ENCODE measurements at places on chromosomes 7 and 10. TPM values are rescaled to one million over a fixed set of nuclear protein-coding genes. Genes with fewer than 3 reads are reported as not detected.

- DNase-seq = no peak
Observed at GRCh38 chr10:106897719-106898118, 266.8 kb downstream of the SORCS1 start.

- no peak for DNase-seq
Observed at GRCh38 chr7:76304888-76305375, 2.5 kb downstream of the HSPB1 start.

- DNase-seq = no peak
Observed at GRCh38 chr10:51129946-51130544, 55.8 kb downstream of the PRKG1 start.

DNA sequence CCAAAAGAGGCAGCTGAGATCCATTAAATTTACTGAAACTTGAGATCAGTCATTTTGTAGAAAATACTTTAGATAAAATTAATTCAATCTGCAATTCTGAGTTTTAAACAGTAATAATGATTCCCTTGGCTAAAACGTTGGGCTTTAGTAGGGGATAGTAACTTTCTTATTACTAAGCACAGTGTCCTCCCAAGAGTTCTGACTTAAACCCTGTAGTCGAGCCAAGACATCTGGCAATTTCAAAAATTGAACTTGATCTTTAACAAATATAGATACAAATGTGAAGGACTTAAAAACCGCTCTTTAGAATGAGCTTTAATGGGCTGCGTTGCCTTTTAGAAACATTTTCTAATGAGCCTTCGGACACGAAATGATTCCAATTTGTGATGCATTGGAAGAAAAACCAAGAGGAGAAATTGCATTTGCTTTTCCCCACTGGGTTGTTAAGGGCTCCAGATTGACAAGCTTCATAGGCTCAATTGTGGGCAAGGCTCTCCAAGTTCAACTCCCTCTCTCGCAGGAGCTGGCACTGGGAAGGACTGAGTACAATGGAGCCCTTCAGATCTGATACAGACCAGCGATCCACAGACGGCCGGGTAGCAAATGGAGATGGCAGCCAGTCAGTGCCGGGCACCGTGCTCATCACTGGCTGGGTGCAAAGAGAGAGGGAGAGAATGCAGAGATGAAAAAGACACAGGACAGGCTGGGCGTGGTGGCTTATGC, 921.3 kb upstream of the AUTS2 start:
- no peak for DNase-seq

DNA sequence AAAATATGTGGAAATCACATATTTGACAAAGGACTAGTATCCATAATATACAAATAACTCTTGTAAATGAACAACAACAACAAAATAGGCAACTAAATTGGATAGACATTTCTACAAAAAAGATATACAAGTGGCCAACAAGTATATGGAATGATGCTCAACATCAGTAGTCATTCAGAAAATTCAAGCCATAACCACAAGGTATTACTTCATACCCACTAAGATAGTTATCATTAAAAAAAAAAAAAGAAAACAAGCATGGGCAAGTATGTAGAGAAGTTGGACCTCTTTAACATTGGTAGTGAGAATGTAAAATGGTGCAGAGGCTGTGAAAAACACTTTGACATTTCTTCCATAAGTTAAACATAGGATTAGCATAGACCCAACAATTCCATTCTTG, 80.8 kb downstream of the CYP26A1 start:
- DNase-seq = no peak

DNA sequence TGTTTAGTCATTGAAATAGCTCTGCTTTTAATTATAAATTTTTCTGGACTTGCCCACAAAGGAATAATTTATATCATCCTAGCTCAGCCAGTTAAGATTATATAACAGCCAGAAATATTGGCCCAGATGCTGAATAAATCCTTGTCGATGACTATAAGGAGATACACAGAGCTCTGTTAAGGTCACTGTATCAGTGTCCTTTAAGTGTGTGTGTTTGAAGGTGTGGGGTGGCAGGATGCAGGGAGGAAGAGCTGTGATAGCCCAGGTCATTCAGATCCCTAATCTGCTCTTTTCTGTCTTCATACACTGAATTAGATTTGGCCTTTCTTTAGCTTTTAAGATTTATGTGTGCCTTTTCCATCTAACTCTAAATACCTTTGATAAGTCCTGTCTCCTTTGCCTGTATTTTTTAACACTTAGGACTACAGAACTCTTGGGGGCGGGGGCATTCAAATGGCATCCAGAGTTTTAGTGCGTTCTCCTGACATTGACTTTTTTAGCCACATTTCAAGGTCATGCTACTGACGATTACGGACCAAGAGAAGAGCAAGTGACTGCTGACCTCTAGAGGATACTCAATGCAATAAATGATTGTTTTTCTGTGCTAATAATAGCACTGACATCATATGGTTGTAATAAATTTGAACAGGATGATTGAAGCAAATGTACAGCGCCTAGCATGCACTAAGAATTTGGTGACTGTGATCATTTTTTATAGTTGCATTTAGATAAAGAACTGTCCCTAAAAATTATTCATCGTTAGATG, 172.3 kb downstream of the CACNB2 start:
- DNase-seq = no peak

GRCh38 chr10:23975431-23975830, 233.5 kb upstream of the KIAA1217 start:
- DNase-seq = no peak

- no peak for DNase-seq
Observed at GRCh38 chr10:108862676-108863350, 1060.5 kb downstream of the XPNPEP1 start.

DNA sequence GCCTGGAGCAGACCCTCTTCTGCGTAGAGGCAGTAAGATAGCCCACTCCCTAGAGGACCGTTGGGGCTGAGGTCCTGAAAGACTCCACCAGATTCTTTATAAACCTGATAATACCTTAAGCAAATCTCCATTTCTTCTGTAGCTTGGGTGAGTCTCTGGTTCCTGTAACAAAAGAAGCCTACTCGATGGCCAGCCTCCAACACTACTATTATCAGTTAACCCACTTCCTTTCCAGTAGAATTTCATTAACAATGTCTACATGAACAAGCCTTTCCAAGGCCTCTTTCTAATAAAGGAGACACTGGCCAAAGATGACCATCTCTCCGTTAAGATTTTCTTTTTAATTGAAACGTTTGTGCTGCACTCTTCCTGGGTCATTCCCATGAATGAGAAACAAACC, 201.7 kb upstream of the KCTD7 start:
- no peak for DNase-seq

DNA sequence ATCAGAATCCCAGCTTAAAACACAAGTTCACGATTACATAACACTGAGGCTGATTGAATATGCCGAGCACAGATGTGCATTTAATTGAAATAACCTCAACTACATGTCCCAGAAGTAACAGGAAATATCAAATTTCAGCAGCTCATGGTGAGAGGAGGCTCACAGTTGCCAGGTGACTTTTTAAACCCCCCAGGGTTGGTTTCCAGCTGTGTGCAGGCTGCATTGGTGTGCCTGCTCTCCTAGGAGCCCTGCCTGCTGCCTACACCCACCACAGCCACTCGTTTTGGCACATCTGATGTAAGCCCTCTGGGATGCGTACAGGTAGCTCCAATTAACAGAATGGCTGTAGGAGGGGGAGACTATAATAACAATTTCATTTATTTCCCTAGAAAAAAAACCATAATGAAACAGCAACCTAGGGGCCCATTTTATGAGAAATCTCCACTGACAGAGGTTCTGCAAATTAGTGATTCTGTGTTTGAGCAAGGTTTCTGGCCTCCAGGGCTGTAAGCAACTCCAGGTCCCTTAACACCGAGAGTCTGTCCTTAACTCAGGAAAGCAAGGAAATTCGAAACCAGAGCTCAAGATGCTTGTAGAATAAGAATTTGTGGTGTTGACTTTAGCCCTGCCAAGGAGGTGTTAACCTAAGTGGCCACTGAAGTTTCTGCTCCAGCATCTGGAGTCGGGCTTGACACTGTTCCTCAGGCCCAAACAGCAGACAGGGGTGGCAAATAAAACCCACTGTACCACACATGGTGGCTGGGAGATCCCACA, 161.9 kb downstream of the BMPER start:
- DNase-seq = no peak

GRCh38 chr7:133376514-133376913, 123.6 kb downstream of the EXOC4 start:
- no peak for DNase-seq

- DNase-seq = no peak
Observed at GRCh38 chr7:21722371-21722770, 179.5 kb downstream of the DNAH11 start.

GRCh38 chr10:47261121-47261520, 38.9 kb upstream of the GDF10 start:
- peak; percentile 62 for DNase-seq

- no peak for DNase-seq
Observed at GRCh38 chr10:119466655-119467054, 75.9 kb downstream of the RGS10 start.

- no peak for DNase-seq
Observed at GRCh38 chr10:97905276-97905675, 55.6 kb downstream of the GOLGA7B start.

GRCh38 chr10:73083221-73083620, 13.4 kb downstream of the P4HA1 start:
- no peak for DNase-seq

GRCh38 chr10:52105301-52105700, 208.8 kb upstream of the DKK1 start:
- no peak for DNase-seq

GRCh38 chr7:155653803-155654202, 9.3 kb downstream of the RBM33 start:
- DNase-seq = no peak

GRCh38 chr7:142383841-142384492, 126.1 kb upstream of the PRSS58 start:
- no peak for DNase-seq

DNA sequence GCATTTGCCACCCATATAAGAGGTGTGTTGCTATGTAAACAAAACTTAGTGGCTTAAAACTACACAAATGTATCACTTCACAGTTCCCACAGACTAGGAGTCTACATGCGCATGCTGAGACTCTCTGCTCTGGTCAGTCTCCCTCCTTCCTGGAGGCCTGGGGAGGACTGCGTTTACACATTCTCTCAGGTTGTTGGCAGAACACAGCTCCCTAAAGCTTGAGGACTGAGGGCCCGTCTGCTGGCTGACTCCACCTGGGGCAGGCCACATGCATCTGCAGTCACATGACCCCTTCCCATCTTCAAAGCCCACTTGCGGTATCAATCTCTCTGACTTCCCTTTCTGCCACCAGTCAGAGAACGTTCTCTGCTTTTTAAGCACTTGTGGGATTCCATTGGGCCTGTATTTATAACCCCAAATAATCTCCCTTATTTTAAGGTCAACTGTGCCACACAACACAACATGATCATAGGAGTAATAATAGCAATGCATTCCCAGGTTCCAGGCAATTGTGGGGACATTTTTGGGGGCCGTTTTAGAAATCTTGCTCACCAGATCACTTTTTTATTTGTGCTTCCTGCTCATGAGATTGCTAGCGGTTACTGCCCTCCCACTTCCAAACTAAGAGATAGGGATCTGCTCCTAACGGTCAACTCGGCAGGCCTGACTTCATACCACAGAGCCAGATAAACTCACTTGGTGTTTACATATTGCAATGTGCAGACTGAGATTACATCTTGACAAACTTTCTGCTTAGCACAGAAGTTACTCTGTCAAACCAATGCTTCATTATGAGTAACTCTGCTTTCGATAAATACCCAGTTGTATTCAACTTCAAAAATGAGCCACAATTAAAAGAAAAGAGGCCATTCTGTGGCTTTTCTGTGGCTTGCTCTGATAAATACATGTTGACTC, 96.3 kb downstream of the ALOX5 start:
- peak; percentile 84 for DNase-seq

GRCh38 chr7:152476551-152476950, 40.7 kb upstream of the KMT2C start:
- no peak for DNase-seq

- DNase-seq = no peak
Observed at GRCh38 chr10:18666810-18667209, 7.6 kb downstream of the ARL5B start.

DNA sequence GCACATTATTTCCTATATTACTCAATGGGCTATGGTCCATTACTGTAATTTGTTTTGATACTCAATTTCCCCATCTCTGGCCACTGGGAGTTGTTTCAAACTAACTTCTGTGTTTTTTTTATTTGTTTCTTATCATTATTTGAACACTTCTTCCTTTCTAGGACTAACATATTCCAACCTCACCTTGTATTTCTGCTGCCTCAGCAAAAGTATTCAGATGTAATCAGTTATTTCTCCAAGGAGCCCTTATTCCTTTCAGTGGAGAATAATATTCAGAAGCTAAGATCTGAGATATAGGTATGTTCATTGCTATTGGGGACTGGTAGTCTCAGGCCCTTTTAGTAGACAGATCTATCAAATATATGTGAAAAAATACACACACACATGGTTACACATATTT, 36.9 kb downstream of the TMEM168 start:
- DNase-seq = no peak

DNA sequence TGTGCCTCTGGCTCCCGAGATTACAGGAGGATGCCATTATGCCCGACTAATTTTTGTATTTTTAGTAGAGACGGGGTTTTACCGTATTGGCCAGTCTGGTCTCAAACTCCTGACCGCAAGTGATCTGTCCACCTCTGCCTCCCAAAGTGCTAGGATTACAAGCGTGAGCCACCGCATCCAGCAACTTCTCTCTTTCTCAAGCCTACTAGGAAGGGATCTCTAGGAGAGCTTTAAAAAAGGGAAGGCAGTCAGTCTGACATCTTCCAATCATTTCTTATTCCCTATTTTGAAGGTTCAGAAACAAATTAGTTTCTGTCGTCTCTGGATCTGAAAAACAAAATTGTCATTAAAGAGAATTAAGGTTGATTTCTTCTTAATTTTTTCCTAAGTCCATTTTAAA, 2.5 kb upstream of the TMEM26 start:
- no peak for DNase-seq

DNA sequence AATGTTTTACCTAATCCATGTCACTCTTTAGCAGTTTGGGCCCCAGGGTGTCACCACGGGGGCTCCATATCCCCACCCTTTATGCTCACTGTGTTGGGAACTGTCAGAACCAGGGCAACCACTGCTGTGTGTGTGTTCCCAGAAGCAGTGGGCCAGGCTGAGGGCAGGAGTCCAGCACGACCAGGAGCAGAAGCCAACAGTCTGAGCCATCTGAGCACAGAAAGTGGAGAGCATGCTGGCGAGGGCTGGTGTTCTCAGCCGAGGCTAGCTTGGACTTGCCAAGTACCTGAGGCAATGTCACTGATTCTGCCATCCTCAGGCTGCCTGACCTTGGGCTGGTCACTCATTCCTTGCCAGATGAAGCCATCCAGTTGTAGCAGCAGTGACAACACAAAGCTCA, 285.0 kb downstream of the BMPER start:
- no peak for DNase-seq

- DNase-seq = no peak
Observed at GRCh38 chr7:134245253-134245652, 71.5 kb downstream of the SLC35B4 start.

The TMEM213 gene
- total RNA-seq = not detected

The OGDHL gene
- not detected for total RNA-seq

The ABCB1 gene
- total RNA-seq = 10.4 TPM

The HMX2 gene
- total RNA-seq = not detected

The TAF6 gene
- 60.2 TPM for total RNA-seq

The PRXL2A gene
- total RNA-seq = 9.7 TPM

The GSDME gene
- 5.0 TPM for total RNA-seq

The UTF1 gene
- not detected for total RNA-seq

The TAS2R4 gene
- total RNA-seq = 0.83 TPM

The DPYSL4 gene
- total RNA-seq = 60.0 TPM

The TMEM243 gene
- total RNA-seq = 153 TPM

Data from naive thymus-derived CD4-positive, alpha-beta T cell (primary cell).